ENCODE measurements at places on chromosomes 2 and 18.

GRCh38 chr2:40257340-40258134 lies 194.4 kb downstream of the SLC8A1 start:
- no peak for DNase-seq

DNA sequence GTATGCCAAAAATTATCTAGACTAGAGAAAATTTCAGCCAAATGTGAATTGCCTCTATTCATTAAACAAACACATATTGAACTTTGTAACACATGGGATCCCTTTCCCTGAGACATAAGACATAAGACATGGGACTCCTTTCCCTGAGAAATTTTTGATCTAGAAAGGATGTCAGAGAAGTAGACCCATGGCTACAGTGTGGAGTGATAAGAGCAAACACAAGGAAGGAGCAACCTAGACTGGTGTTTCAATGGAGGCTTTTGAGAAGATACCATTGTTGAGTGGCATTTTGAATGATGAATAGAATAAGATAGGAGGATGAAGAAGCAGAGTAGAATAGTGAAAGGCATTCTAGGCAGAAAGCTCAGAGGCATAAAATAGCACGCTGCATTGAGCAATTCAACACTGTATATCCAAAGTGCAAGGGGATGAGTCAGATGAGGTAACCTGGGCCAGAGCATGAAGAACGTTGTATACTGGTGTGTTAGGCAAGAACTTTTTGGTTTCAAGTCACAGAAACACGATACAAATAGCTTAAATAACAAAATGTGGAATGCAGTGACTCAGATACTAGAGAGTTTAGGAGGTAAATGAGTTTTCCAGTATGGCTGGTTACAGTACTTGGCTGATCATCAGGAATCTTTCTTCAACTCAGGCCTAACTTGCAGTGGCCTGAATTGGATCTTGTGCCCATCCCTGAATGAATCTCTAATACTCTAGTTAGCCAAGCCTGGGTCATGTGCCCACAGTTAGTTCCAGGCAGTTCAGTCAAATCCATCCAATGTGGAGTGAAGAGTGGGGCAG lies 129.8 kb upstream of the TANK start:
- no peak for DNase-seq

DNA sequence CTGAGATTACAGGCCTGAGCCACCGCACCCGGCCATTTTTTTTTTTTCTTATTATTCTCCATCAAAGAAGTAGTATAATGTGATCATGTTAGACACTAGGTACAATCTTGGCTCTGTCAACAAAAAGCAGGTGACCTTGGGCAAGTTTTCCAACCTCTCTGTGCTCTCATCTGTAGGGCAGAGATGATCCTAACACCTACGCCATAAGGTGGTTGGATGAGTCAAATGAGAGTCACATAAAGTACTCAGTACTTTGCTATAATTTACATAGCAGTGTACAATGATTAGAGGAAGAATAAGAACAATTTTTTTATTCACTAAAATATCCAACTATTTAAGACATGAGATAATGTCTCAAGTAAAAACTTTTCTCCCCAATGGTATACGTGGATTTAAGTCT lies 128.6 kb downstream of the TGIF1 start:
- DNase-seq, result no peak

- DNase-seq, result peak; percentile 59
These were observed 48.5 kb downstream of the SERPINB7 start for GRCh38 chr18:63823516-63824219.

GRCh38 chr2:54372361-54372760 lies 83.8 kb upstream of the SPTBN1 start:
- DNase-seq, result no peak

DNA sequence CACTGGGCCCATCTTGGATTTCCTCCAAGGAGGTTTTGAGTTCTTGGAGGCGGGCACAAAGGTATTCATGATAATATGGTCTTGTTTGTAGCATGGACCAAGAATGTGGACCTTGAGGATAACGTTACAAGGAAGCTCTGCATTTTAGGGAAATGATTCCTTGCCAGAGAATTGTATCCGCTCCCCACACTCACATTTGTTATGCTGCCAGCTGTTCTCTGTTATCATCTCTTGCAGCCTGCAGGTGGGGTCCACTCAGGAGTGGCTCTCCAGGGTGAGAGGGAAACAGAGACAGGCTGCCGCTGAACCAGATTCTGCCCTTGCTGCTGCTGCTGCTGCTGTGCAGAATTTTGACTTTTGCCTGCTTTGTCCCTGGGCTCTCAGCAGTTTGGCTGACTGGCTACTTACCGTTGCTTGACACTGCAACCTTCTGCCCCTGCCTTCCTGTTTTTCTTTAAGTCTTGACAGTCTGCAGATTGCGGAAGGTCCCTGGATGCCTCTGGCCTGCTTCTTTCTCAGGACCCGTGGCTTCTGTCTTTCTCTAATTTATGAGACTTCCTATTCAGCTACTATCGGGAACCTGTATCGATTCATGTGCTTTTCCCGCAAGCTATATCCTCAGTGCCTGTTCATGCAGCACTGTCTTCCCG lies 122.3 kb upstream of the DOCK10 start:
- DNase-seq, result no peak

DNA sequence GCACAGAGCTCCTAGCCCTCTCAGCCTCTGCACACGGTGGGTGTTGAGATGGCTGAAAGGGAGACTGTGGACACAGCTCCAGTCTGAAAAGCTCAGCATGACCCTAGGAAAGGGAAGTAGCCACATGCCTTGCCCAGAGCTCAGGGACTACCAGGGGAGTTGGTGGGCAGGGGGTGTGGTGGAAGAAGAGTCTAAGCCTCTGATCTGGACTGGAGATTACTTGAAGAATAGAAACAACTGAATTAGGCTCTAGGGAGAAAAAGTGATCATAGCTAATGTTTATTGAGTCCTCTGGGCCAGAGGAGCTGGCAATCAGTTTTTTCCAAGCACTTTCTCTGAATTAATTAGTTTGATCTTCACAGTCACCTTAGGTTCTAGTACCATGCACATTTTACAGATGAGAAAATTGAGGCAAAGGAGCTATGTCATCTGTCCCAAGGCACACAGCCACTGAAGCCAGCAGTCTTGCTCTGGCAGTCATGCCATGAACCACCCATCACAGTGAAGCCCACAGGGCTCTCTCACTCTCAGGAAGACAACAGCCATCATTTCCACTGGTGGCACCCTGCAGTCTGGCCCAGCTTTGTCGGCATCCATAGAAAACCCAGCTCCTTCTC lies 10.3 kb downstream of the SDC1 start:
- DNase-seq, result no peak

DNA sequence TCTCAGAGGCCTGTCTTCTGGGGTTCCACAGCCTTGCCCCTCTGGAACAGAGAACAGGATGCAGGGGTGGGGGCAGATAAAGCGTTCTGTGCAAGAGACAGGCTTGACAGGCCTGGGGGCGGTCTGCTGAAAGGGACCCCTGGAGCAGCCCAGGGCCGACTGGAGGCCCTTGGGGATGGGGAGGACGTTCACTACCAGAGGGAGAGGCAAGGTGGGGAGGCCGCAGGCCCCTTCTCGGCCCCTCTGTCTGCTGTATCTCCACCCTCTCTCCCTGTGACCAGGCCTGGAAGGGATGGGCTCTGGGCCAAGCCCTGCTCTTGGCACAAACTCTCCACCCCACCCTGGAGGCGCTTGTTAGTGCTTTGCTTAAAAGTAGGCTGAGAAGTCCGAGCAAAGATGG lies 27.3 kb upstream of the INHBB start:
- no peak for DNase-seq

GRCh38 chr2:219453671-219454590 lies 19.3 kb downstream of the SPEG start:
- no peak for DNase-seq

- no peak for DNase-seq
These were observed 153.1 kb downstream of the TTC27 start for GRCh38 chr2:32780961-32781360.

- no peak for DNase-seq
These were observed 141.7 kb downstream of the GLI2 start for GRCh38 chr2:120877409-120877808.

GRCh38 chr2:18910843-18911242 lies 321.5 kb upstream of the NT5C1B start:
- no peak for DNase-seq

DNA sequence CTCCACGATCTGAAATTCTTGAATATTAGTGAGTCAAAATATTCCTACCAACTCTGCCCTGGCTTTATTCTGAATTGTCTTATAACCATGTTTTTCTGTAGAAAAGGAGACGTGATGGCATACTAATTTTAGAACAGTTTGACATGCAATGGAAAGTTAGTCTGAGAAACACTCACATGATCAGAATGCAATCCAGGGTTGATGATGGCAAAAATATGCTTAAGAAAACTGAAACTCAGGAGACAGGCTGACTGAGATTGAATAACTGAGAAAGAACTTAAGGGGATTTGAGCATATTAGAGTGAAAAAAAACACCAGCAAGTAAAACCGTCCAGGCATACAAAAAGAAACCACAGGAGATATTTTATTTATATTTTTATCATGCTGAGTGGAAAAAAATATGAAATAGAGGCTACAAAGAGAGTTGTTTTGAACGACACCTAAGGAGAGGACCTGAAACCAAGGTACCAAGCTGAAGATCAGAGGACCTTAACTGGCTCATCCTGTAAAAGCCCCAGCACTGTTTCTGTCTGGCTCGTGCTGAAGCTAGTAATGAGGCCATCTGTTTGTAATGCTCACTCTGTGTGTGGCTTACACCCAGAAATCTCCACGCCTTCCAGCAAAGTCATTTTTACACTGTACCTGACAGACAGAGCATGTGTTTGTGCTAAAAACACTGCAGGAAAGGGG lies 437.2 kb upstream of the PKDCC start:
- no peak for DNase-seq

DNA sequence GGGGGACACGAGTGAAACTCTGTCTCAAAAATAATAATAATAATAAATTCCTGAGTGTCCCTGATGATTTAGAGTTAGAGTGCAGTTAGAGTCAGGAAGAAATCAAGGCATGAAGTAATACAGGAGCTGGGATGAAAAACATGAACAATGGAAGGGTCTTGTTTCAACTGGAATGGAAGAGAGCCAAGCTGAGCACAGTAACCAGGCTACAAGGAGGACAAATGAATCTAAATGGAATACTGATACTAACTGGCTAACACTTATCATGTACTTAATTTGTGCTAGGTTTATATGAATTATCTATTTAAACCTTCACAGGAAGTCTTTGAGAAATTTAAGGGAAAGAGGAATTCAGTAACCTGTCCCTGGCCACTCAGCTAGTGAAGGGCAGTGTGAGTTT lies 38.8 kb upstream of the PSME4 start:
- no peak for DNase-seq

- DNase-seq, result peak; percentile 38
These were observed 8.5 kb downstream of the OTX1 start for GRCh38 chr2:63058921-63059792.

- DNase-seq, result peak; percentile 30
These were observed 121.5 kb upstream of the SIX2 start for GRCh38 chr2:45130736-45131135.

GRCh38 chr2:119387381-119388129 lies 20.8 kb downstream of the DBI start:
- DNase-seq, result peak; percentile 57

- DNase-seq, result no peak
These were observed 5.6 kb downstream of the CROCC2 start for GRCh38 chr2:240911641-240912265.

DNA sequence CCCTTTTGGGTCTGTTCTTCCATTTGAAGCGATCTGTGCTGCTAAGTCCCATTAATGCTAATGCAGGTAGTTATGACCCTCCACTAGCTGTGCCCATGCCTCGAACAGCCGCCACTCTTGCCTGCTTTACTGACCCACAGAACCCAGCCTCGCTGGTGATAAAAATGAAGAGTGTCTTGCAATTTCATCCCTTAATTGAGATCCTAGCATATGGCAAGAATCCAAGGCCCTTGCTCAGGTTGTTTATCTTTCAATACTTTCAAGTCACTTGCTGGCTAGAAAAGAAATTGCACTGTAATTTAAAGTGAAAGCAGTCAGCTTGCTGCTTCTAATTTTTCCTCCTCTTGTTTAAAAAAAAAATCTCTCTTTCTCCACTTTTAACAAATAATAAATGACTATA lies 73.6 kb downstream of the ZNF521 start:
- peak; percentile 42 for DNase-seq

DNA sequence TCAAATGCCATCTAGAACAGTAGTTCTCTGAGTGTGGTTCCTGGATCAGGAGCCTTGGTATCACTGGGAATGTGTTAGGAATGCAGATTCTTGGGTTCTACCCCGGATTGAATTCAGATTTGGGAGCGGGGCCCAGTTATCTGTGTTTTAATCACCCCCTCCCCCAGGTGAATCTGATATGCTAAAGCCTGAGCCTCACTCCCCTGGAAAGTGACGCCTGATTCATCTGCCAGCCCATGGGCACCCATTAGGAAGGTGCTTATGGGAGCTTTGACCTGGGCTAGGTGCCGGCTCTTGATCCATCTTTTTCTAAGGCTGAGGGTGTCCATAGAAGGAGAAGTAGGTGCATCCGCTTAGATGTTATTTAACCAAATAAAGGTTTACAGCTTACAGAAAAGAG lies 199.4 kb downstream of the NEDD4L start:
- DNase-seq, result no peak

DNA sequence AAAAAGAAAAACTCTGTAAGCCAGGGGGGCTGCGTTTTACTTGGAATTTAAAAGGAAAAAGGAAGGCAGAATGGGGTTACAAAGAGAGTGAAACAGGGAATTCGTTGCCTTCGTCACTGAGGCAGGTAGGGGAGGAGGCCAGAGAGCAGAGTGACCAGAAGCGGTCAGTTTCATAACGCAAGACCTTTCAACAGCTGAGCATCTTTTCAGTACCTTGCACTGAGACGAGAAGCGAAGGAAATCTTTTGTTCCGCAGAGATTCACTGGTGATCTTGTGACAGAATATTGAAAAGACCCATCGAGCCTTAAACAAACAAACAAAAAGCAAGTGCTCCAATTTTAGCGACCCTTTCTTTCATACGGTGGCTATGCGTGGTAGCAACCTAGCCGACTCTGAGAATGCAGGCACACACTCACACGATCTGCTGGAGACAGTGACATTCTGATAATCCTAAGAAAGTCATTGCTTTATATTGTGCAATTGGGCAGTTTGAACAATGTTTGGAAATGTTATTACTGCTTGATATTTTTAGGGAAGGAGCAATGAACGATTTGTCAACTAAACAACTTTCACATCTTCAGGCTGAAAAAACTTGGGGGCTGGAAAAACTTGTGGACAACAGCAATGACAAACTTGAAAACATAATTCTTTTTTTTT lies 93.8 kb upstream of the ODC1 start:
- DNase-seq, result no peak

- DNase-seq, result no peak
These were observed 28.0 kb downstream of the STAT4 start for GRCh38 chr2:191122638-191123294.
